ENCODE measurements at places on chromosomes 1 and 21.
A peak's percentile ranks its signal among the peaks of the same experiment; 100 is the strongest.

GRCh38 chr1:67647036-67647798 lies 37.8 kb upstream of the GADD45A start:
- no peak for DNase-seq

- DNase-seq: no peak
These were observed 102.8 kb downstream of the CLIC6 start for GRCh38 chr21:34771512-34772028.

GRCh38 chr1:240888039-240888786 lies 276.3 kb upstream of the GREM2 start:
- DNase-seq: peak; percentile 0

DNA sequence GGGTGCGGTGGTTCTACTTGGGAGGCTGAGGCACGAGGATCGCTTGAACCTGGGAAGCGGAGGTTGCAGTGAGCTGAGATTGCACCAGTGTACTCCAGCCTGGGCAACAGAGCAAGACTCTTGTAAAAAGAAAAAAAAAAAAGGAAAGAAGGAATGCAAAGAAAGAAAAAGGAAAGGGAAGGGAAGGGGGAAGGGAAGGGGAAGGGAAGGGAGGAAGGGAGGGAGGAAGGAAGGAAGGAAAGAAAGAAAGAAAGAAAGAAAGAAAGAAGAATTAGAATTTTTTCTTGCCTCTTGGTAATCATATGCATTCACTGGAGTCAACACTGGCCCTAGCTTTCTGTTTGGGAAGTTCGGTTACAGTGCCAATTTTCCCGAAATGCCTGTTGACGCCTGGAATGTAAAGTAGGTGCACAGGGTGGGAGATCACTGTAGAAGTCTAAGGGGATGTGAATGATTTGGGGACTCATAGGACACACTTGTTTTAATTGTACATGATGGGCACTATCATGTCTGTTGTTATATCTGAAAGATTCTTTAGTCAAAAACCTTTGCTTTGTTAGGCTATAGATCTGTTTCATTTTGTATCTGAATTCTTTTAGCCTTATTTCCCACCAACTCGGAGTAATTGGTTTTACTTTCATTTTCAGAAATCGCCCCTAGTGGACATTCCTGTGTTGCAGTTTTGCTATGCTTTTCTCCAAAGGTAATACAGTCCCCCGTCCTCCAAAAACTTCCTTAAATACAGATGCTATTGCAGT lies 59.8 kb upstream of the MORC3 start:
- no peak for DNase-seq
